ENCODE measurements at places on chromosomes 6 and 20. TPM values are rescaled to one million over a fixed set of nuclear protein-coding genes. Genes with fewer than 3 reads are reported as not detected.

DNA sequence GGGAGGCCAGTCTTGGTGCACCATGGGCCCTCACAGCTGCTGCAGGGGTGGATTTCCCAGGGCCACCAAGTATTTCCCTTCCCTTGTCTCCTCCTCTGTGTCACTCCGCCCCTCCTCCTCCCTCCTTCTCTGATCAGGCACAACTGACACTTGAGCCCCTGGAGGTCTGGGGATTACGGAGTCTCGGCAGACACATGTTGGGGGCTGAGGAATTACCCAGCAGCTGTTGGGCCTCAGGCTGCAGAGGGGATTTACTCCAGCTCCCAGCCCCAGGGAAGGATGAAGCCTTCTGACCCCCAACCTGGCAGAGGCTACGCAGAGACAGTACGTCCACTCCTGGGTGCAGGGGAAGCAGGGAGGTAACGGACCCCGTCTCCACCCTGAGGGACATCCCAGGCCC lies 420.5 kb upstream of the SULF2 start:
- DNase-seq = no peak

DNA sequence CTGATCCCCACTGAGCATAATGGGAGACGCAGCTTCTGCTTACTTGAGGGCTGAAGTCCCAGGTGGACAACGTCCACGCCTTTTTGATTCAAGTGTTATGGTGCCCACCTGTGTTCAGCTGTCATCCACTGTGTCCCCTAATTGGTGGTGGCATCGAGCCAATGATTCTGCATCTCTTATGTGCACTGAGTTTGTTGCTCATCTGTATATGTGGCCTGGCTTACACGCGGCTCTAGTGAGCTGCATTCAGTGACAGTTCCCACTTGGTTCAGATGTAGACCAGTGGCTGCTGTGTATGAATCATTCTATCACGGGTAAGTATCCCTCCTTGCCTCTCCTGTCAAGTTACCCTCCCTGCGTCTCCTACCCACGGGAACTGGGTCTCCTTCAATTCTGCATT lies 131.2 kb upstream of the CLDN20 start:
- DNase-seq = no peak

GRCh38 chr20:324177-325044 lies 941 bp upstream of the SOX12 start:
- peak; percentile 88 for DNase-seq

- no peak for DNase-seq
Observed at GRCh38 chr6:109770047-109770446, 79.0 kb downstream of the FIG4 start.

DNA sequence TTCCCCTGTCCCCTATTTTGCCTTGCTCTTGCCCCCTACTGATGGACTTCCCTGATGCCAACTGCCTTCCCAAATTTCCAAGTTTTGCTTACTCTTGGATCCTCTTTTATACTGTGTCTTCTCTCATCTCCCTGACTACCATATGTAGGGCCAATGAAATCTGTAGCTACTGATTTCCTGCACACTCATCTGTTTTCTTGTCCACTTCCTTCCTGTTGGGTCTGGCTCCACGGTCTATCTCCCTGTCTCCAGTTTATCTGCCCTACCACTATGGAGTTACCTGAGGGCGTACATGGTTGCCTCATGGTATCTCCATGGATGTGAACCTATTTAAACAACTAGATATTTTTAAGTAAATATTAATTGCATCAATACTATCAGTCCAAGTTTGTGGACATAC lies 140.3 kb upstream of the MCHR2 start:
- DNase-seq = no peak

PRSS35 gene
- 9.0 TPM for polyA plus RNA-seq

DNA sequence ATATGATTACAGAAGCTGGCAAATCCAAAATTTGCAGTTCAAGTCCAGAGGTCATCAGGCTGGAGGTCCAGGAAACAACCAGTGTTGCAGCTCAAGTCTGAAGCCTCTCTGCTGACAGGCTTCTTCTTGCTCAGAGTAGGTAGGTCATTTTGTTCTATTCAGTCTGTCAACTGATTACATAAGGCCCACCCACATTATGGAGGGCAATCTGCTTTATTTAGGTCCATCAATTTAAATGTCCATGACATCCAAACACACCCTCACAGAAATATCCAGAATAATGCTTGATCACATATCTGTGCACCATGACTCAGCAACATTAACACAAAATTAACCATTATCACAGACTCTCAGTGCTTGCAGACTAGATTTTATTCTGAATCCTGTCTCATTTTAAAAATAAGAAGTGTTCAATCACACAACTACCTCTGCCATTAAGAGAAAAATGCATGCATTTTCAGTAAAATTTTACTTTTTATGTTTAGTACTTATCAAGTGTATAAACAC lies 759.2 kb upstream of the ADGRB3 start:
- DNase-seq = no peak

DNA sequence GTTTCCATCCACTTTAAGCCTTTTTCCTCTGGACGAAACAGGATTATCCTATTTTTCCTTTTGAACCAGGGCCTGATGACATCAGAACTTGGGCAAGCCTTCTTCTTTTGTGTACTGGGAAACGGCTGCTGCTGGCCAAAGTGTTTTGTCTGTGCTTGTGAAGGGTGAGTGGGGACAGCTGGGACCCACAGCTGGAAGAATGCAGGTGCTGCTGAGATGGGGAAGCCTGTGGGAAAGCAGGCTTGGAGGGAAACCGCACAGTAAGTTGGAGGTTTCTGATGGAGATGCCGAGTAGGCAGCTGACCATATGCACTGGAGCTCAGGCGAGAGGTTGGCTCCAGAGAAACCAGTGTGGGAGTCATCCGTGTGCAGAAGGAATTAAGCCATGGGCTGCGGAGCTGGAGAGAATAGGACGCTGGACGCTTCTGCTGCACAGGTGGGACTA lies 8.5 kb upstream of the PSMG4 start:
- peak; percentile 89 for DNase-seq

ZNF184 gene
- polyA plus RNA-seq = 8.1 TPM

GRCh38 chr6:105226598-105227294 lies 46.9 kb upstream of the POPDC3 start:
- DNase-seq = no peak

CLIC5 gene
- polyA plus RNA-seq = 16.5 TPM

SLC17A9 gene
- polyA plus RNA-seq = 1.7 TPM

DNA sequence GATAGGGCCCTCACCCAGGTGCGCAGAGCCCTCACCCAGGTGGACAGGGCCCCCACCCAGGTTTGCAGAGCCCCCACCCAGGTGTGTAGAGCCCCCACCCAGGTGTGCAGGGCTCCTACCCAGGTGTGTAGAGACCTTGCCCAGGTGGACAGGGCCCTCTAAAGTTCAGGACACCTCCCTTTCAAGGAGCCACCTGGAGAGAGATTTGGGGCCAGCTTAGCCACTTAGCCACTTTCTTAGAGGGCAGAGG lies 280.2 kb downstream of the TAF4 start:
- DNase-seq = no peak

GTSF1L gene
- not detected for polyA plus RNA-seq

DNA sequence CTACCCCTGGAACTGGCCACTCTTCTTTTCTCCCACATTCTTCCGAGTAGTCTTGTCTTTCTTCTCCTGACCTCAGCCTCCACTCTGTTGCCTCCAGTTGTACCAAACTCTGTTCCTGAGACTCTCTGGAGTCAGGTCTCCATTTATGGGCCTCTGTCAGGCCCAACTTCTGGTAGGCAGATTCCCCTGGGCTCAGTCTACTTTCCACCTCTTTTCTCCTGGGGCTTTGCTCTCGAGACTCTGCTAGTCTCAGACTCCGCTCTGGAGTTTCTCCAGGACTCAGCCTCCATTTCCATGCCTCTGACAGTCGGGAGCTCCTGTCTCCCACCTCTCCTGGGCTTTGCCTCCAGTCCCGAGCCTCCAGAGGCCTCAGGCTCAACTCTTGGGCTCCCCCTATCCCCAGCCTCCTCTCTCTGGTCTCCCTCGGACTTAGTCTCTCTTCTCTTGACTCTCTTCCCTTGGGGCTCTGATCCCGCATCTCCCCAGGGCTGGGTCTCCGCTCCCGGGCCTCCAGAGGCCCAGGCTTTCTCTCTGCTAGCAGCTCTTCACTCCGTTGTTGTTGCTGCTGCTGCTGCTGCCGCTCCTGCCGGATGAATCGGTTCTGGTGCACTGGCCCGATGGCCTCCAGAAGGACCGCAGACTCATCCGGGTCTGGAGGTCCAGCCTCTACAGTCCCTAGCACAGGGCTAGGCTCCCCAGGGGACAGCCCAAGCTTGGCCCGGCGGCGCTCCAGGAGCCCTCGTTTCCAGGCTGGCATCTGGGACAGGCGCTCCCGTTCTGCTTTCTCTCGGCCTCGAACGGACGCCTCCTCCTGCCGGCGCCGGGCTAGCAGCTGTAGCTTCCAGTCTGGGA lies 1.1 kb downstream of the PPP1R18 start:
- no peak for DNase-seq

DNA sequence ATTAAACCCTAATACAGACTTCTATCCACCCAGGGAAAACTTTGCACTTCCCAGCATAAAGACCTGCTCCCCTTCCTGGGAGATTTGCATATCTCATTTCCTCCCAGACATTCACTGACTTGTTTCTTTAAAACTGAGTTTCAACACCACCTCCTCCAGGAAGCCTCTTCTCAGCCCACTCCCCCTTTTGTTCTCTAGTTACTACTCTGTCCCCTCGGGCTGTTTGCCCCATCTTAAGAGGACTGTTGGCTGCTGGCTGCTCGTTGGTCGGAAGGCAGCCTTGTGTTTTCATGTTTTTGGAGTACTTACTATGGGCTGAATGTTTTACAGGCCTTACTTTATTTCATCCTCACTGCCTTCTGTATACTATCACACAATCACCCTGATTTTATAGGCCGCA lies 6.6 kb downstream of the ARHGAP40 start:
- DNase-seq = no peak

GRCh38 chr6:80566361-80566760 lies 459.9 kb downstream of the BCKDHB start:
- DNase-seq = no peak

GRCh38 chr6:31354864-31355582 lies 2.0 kb downstream of the HLA-B start:
- DNase-seq = no peak

NOX3 gene
- polyA plus RNA-seq = not detected

- no peak for DNase-seq
Observed at GRCh38 chr6:139364302-139364981, 10.0 kb downstream of the CITED2 start.

DNA sequence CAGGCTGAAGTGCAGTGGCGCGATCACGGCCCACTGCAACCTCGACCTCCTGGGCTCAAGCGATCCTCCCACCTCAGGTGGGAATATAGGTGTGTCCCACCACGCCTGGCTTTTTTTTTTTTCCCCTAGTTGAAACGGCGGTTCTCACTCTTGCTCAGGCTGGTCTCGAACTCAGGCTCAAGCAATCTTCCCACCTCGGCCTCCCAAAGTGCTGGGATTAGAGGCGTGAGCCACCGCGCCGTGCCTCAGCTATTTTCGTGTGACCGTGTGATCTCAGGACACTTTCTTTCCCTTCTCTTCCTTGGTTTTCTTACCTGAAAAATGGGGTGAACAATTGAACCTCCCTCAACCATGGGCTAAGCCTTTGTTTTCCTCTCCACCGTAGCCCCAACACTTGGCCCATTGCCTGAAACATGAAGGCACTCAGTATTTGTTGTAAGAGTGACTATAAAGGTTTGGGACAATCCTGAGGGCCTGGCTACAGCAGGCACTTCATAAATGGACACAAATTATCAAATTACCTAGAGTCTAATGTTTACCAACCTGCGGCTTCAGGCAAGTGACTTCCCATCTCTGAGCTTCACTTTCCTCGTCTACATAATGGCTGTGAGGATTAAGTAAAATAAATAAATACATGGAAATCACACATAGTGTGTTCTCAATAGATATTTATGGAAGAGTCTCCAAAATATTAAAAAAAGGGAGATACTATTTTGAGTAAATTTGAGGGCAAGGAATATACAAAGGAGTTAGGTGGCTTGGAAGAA lies 31.4 kb upstream of the ID1 start:
- no peak for DNase-seq

GRCh38 chr6:105483492-105483891 lies 80.6 kb upstream of the PREP start:
- DNase-seq = no peak

DNA sequence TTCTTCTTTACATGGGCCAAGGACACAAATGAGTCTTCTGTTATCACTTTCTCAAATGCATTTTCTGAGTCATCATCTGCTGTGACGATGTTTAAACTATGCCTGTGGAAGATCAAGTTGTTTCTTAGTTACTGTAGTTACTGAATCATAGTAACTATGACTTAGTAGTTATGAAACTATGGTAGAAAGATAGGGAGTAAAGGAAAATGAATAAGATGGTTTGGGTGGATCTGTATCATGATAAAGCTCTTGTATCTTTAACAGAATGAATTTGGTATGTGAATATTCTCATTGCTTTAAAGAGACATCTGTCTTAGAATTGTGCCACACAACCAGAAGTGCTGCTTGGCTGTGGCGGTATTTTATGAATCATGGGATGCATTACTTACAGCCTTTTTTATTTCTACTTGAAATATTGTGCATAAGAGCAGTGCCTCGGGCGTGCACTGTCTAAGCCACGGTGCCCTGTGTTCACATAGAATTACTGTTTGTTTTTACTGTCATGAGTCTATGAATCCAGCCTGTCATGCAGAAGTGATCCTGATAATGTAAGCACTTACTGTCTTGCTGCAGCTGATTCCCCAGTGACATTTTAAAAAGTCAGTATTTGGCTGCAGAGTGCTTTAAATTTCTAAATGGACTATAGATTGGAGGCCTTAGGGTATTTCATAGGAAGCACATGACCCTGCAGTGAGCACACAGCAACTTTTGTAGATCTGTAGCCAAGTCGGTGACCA lies 215.2 kb downstream of the TMEM242 start:
- no peak for DNase-seq

GGTLC1 gene
- polyA plus RNA-seq = not detected

- DNase-seq = no peak
Observed at GRCh38 chr20:1463971-1464570, 2.6 kb downstream of the NSFL1C start.

- no peak for DNase-seq
Observed at GRCh38 chr6:125899726-125900182, 56.8 kb upstream of the HINT3 start.

DNA sequence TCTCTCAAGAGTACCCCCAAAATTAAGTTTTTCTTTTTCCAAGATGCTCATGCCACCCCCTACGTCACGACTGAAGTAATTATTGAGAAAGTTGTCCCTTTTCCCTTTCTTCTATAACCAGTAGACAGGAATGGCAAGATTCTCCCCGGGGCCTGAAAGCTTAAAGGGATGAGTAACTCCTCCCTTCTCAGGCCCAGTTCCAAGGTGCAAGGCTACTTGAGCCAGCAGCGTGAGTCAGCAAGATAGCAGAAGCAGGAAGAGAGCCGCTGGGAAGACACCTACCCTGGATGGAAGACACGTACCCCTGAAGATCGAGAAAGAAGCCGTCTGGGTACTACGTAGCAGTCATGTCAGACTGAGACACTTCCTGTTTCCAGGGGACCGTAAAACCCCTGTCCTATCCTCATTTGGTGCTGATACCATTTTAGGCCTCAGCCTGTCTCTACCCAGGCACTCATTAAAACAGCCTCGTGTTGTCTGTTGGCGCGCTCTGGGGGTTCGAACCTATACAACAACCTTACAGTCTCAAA lies 241.0 kb downstream of the ADGRG6 start:
- DNase-seq = no peak
